ENCODE measurements at places on chromosomes 13 and 19.

- no peak for DNase-seq
Measured at GRCh38 chr19:17097593-17098126, 22.1 kb downstream of the MYO9B start.

DNA sequence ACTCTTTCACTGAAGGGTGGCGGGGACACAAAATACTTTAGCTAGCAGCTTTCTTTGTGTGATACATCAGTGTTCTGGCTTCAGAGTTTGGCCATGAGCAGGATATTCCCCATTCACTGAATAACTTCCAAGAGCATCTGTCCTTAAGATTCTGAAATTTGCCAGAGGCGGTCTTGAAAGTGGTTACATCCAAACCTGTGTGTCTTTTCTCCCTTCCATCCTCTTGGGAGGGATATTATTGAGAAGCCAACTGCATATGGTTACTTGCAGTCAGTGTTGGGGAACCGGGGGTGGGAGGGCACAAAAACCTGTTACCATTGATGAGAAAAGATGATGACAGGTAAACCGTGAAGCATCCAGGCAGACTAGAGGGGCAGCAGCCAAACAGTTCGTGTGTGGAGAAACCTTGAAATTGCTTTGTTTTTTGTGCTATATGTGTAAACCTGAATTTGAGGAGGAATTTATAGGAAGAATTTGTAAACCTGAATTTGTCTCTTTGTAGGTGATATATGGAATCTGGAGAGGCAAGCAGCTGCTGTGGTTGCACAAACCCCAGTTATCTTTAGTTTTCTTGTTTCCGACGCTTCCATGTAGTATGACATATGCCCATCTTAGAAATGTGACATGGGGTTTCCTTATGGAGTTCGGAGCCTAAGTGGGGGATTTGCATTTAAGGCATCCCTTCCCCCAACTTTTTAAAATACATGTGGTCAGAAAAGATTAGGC is 104.8 kb downstream of the WDFY2 start:
- DNase-seq, result no peak

DNA sequence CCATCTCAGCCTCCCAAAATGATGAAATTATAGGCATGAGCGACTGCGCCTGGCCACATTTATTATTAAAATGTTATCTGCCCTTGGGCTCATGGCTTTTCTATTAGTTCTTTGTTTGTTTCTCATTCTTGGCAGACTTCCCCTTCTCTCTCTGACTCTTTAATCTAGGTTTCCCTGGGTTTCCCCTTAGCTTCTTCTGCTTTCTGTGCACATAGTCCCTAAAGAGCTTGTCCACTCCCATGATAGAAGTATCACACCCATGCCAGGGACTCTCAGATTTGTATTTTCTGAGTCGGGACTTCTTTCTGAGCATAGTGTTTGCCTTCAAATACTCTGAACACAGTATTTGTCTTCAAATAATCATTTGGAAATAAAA is 38.6 kb upstream of the ITM2B start:
- DNase-seq, result no peak

DNA sequence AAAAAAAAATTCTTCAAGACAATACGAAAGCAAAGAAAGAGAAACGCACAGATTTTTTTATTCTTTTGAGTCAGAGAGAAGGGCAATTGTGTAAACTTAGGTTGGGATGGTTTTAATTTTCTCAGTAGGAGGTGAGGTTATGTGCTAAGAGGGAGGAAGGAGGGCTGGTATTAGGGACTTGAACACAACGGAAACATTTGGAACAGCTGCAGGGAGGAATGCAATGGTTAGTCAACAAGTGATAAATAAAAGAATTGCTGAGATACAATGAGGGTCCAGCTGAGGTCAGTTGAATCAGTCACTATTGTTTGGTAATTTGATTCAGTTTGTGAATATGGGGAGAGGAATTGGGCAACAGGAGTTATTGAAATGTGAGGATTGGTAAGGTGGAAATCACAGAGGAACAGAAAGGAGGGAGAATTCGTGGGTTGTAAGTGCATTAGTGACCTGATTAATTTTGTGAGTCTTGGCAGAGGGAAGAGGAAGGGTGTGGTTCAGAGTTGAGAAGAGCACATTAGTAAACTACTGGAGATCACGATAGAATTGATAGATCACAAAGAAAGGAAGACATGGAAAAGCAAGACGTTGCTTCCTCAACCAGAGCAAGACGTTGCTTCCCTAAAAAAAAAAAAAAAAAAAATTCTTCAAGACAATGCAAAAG is 499.5 kb upstream of the SPRY2 start:
- no peak for DNase-seq

- DNase-seq, result no peak
Measured at GRCh38 chr19:29478578-29479565, 46.9 kb upstream of the VSTM2B start.

DNA sequence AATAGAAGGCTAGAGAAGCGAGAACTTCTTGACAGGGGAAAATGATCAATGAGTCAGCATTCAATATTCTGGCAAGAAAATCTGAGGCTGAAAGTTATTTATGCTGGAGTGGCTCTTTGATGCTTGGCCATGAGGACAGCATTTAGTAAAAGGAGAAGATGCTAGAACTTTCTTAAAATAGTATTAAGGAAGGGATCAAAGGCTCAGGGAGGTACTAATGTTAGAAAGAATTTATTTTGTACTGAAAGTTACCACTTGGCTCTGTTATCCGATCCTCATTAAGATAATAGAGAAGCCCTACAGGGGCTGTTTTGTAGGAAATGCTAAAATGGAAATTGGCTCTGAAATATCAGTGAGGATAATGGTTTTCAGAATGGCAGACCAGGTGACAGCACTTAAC is 1774.6 kb upstream of the PCDH20 start:
- no peak for DNase-seq

- no peak for DNase-seq
Measured at GRCh38 chr13:46596466-46596865, 43.5 kb downstream of the LRCH1 start.

DNA sequence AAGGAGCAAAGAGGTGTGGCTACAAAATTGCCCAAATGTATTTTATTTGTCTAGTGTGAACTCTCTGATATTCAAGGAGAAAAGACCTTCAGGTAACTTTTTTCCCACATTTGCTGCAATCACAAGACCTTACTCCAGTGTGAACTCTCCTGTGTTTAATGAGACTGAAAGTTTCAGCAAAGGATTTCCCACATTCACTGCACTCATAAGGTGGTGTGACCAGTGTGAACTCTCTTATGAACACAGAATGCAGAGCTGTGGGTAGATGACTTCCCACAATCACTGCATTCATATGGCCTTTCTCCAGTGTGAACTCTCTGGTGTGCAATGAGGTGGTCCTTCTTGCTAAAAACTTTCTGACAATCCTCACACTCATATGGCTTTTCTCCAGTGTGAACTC is 16.4 kb downstream of the ZNF814 start:
- no peak for DNase-seq

- no peak for DNase-seq
Measured at GRCh38 chr13:110471156-110471832, 90.2 kb downstream of the RAB20 start.

GRCh38 chr13:34114581-34114980 is 296.6 kb downstream of the RFC3 start:
- no peak for DNase-seq

DNA sequence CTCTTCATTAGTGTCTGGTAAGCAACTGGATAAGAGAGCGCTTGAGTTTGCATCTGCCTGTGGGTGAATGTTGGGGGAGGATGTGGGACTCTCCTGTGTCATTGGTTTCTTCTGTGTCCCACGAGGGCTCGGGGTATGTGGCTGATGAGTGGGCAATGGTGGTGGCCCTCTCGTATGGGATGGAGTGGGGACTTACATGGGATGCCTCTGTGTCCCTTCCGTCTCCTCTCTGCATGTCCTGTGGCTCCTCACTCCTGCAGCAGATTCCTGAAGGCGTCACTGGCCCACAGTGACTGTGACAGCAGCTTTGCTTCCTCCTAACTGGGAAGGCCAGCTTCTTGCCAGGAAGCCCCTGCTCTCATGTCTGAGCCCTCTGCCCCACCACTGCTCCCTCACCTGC is 2.6 kb upstream of the LRP3 start:
- DNase-seq, result no peak

- no peak for DNase-seq
Measured at GRCh38 chr19:2376784-2377519, 16.9 kb downstream of the TMPRSS9 start.

DNA sequence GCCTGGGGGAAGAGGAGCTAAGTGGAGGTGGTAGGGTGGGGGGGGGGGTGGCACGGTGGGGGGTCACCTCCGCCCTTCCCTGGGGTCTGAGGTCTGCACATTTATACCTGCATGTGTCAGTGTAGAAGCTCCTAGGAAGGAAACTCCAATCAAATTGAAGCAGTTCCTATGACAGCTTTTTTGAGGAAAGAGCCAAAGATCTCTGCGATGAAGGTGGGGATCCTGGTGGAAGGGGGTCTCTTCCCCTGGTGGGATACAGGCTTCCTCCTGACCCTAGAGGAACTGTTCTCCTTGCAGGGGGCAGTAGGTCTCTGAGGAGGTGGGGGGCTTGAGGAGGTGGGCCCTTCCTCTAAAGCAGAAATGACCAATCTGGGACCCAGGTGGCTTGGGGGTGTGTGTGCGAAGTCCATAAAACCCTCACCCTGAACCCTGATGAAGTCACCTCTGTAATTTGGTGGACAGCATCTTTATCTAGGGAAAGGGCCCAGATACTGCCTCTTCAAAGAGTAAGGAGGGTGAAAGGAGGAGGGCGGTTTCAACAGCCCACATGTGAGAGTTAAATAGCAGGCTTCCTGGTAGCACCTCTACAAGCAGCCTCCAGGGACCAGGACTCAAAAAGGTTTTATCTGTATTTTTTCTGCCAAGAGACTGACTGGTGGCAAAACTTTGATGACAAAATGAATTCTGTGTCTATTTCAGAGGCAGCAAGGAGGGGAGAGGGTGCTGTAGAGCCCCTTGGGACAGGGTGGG is 12.9 kb downstream of the RANBP3 start:
- no peak for DNase-seq

DNA sequence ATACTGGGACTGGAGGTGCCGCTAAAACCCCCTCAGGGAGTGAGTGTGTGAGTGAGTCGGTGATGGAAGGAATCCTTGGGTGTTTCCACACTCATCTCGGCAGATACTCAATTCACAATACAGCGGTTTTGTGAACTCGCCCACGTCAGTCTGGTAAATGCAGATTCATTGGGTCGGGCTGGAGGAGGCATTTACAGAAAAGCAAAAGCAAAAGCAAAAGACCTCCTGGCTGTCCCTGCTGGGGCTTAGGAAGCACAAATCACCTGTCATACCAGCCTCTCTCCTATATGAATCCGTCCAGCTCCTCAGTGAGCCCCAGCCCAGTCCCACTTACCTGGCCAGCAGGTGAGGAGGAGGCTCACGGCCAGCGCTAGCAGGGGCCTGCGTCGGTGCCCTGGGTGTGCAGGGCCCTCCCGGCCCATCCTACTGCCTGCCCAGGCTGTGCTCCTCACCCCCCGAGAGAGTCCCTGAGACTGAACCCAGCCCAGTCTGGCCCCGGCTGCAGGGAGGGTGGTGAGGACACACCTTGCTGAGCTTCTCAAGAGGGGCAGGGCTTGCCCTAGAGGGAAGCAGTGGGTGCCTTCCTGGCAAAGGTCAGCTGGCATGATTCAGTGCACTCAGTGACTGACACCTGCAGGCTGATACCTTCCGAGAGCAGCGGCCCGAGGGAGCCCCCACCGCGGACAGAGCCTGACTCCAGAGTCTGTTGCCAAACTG is at the start of gene MUC16:
Gene MUC16, minus strand, starts transcription at position 475 of the 717 bp plus-strand sequence.
- DNase-seq, result no peak

GRCh38 chr19:47820410-47820809 is 1.3 kb upstream of the CRX start:
- DNase-seq, result no peak

GRCh38 chr19:51367565-51368365 is 1.0 kb downstream of the CLDND2 start:
- peak; percentile 90 for DNase-seq

- no peak for DNase-seq
Measured at GRCh38 chr13:77168237-77168636, 141.3 kb upstream of the FBXL3 start.

DNA sequence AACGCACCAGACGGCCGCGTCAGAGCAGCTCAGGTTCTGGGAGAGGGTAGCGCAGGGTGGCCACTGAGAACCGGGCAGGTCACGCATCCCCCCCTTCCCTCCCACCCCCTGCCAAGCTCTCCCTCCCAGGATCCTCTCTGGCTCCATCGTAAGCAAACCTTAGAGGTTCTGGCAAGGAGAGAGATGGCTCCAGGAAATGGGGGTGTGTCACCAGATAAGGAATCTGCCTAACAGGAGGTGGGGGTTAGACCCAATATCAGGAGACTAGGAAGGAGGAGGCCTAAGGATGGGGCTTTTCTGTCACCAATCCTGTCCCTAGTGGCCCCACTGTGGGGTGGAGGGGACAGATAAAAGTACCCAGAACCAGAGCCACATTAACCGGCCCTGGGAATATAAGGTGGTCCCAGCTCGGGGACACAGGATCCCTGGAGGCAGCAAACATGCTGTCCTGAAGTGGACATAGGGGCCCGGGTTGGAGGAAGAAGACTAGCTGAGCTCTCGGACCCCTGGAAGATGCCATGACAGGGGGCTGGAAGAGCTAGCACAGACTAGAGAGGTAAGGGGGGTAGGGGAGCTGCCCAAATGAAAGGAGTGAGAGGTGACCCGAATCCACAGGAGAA is 1.9 kb downstream of the PPP1R12C start:
- no peak for DNase-seq

- DNase-seq, result no peak
Measured at GRCh38 chr19:46144756-46145155, 3.3 kb upstream of the IGFL2 start.

GRCh38 chr19:3096902-3097326 is 2.8 kb downstream of the GNA11 start:
- no peak for DNase-seq

DNA sequence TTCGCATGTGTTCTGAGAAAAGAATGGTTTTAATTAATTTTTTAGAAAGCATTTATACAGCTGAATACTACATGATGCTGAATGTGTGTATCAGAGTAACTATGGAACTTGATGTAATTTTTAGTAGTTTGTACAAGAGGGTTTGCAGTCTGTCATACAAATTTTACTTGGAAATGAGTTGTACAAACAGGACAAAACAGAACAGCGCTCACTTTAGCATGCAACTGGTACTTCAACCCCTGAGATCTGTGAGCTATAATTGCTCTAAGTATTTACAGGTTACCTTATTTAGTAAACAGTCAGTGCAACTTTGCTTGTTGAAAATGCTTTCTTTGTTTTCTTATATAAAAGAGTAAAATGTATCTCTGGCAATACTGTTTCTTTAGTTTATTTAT is 706 bp downstream of the TNFRSF19 start:
- DNase-seq, result no peak

GRCh38 chr19:17953869-17954268 is 13.0 kb upstream of the KCNN1 start:
- no peak for DNase-seq

DNA sequence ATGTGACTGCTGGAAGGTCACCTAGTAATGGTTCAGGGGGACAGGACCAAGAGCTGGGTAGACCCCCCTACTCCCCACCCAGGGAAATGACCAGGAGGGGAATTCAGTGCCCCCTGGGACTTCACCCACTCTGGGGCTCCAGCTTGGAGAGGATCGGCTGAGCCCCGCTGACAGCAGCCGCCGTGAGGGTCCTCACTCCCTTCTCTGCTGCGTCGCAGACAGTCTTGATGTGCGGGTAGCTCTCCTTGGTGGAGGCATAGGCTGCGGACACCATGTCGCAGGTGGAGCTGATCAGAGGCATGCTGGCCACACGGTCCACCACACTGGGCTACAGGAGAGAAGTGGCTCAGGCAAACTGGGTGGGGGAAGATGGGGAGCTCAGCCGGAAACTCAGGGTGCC is 7.8 kb downstream of the PLIN3 start:
- no peak for DNase-seq
